ENCODE measurements at places on chromosomes 5 and 9.

DNA sequence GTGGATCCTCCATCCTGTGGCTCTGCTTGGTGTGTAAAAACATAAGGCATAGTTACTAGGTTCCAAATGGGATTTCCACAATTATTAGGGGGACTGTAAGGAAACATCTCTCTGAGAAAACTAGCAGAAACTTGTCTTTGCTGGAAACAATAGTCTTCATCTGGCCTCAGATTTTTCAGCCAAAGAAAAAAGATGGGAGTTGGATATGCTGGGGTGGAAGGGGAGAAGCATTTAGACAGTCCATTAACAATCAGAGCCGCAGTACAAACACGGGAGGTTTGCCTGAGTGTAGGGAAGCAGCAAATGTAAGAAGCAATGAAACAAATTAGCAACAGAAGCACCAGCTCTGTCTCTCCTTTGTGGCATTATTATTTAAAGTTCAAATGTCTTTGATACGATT, 402.7 kb upstream of the ZNF608 start:
- peak overlapping the region; percentile 52 for H3K27ac ChIP-seq
- H3K4me3 ChIP-seq = no peak overlapping the region
- H3K27me3 ChIP-seq = no peaks in the 10 kb centered on the region
- H3K4me1 ChIP-seq = peaks cover 12% of the 10 kb centered on the region
- DNase-seq = no peak

DNA sequence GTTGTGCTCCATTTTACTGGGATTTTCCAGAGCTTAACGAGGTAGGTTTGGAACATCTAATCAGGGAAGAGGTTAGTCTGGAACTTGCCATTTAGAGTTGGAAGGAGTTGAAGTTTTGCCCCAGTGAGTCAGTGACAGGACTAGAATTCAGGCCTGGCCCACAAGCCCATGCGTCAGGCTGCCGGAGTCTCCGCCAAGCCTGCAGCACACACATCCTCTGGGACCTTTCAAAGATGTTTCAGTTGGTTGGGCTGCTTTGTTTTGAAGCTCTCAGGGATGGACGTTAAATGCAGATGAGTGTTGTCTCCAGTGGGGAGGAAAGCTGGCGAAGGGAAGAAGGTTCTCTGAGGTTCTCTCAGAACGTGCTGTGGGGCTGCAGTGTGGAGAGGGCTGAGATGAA, 147.0 kb downstream of the PSAT1 start:
- H3K4me3 ChIP-seq = no peak overlapping the region
- H3K27ac ChIP-seq = peak overlapping the region; percentile 11
- H3K27me3 ChIP-seq = peaks cover 1% of the 10 kb centered on the region
- no peaks in the 10 kb centered on the region for H3K36me3 ChIP-seq
- no peak for DNase-seq
- H3K4me1 ChIP-seq = peaks cover 21% of the 10 kb centered on the region

- no peak overlapping the region for H3K27ac ChIP-seq
- no peak for DNase-seq
- no peak overlapping the region for H3K4me3 ChIP-seq
- H3K4me1 ChIP-seq = peaks cover 41% of the 10 kb centered on the region
- no peaks in the 10 kb centered on the region for H3K36me3 ChIP-seq
- peaks cover 8% of the 10 kb centered on the region for H3K27me3 ChIP-seq
Observed at GRCh38 chr5:158992037-158992740, 107.5 kb downstream of the EBF1 start.

GRCh38 chr9:38346811-38347210, 45.7 kb upstream of the ALDH1B1 start:
- H3K36me3 ChIP-seq = peaks cover 8% of the 10 kb centered on the region
- DNase-seq = no peak
- no peak overlapping the region for H3K27ac ChIP-seq
- peaks cover 2% of the 10 kb centered on the region for H3K27me3 ChIP-seq

GRCh38 chr5:28463728-28464127, 1425.3 kb upstream of the CDH9 start:
- no peak overlapping the region for H3K27ac ChIP-seq
- no peak for DNase-seq
- no peak overlapping the region for H3K4me3 ChIP-seq
- no peaks in the 10 kb centered on the region for H3K36me3 ChIP-seq
- H3K27me3 ChIP-seq = peaks cover 3% of the 10 kb centered on the region

DNA sequence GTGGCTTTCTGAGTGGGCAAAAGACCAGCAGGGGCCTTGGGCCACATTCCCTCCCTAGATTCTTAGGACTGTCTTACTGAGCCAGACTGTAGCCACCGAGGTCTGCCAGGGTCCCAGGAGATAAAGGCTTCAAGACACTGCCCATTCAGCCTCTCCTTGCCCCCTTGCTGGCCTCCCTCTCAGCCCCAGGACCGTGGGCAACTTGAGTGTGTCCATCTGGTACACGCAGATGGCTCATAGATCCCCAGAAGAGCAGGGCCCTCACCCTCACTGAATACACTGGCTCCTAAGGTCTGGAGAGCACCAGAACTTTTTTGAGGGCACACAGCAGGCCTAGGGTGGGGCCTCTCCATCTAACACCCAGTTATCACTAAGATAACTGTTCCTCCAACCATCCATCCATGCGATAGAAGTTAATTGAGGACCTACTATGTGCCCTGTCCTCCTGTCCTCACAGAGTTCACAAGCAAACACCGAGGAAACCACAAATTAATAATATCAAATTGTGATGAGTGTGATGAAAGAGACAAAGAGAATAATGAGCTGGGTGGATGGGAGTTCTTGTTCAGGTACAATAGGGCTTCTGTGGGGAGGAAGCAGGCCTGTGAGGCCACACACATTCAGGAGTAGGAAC, 4.9 kb upstream of the PDGFRB start:
- H3K27me3 ChIP-seq = peaks cover 12% of the 10 kb centered on the region
- H3K4me3 ChIP-seq = no peak overlapping the region
- peak overlapping the region; percentile 8 for H3K27ac ChIP-seq
- H3K4me1 ChIP-seq = peaks cover 37% of the 10 kb centered on the region
